Stimulated activated CD4-positive, alpha-beta T cell treated with anti-CD3 and anti-CD28 coated beads, Interleukin-4, amount 100 ng/mL, for 1 hour (primary cell): ENCODE measurements at places on chromosomes 5 and 9.

DNA sequence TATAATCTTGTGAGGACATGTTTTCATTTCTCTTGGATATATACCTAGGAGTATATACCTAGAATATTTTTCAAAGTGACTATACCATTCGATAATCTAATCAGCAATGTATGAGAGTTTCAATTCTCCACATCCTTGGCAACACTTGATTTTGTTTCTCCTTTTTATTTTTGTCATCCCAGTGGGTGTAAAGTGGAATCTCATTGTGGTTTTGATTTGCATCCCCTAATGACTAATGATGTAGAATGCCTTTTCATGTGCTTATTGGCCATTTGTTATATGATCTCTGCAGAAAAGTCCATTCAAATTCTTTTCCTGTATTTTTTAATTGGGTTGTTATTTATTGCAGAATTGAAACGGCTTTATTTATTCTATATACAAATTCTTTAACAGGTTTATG lies 15.2 kb downstream of the ZCCHC9 start:
- DNase-seq: no peak

- no peak for DNase-seq
These were observed 15.1 kb downstream of the MAPKAP1 start for GRCh38 chr9:125691869-125692268.

- no peak for DNase-seq
These were observed 8.6 kb downstream of the SCGB3A2 start for GRCh38 chr5:147887026-147887627.

DNA sequence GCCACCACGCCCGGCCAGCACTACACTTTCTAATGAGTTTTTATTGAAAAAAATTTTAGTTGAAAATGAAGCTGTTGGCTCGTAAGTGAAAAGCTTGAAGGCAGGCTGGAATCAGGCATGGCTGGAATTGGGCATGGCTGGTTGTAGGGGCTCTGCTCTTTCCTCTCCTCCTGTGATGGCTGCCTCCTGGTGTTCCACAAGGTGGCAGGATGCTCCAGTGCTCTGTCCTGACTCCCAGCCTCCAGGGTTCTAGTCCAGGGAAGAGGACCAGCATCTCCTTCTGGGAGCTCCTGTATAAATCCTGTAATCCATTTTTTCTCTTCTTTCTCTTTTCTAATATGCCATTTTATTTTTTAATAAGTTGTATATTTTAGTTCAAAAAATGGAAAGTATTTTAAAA lies 57.2 kb upstream of the DHFR start:
- DNase-seq: no peak

DNA sequence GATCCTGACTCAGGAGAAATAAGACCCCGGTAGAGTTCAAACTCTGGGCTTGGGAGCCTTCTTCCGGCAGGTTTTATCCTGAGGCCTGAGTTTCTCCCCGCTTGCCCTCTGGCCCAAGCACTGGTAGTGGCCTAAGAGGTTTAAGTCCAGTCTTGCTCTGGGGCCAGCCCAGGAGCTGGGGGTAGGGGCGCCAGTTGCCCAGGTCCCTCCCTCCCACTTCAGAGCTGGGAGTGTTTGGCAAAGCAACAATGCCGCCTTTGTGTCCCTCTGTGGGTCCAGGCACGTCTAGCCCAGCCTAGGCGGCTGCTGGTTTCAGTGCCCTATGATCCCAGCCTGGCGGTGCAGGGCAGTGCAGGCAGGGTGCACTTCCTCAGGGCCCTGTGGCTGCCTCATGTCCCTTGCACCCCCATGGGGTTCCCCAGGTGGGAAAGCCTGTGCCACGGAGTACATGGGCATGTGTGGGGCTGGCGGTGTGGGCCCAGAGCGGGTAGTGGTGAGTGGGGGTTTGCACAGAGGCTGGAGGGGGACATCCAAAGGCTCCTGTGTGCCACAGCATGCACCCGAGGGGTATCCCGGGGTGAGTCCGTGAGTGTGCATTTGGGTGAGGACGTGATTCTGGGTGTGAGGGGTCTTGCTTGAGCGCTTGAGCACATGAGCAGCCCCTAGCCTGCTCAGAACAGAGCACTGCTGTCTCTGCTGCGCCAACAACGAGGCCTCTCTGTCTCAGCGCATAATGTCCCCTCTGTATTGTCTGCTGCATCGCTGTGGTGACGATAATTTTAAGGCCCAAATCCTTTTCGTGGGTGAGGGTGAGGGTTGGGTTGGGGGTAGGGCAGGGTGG lies 61.7 kb upstream of the PSD2 start:
- DNase-seq: no peak

GRCh38 chr5:73292816-73293459 lies 119.9 kb downstream of the TMEM174 start:
- DNase-seq: no peak
